ENCODE measurements at places on chromosomes 1 and 21.

- no peak for DNase-seq
Measured at GRCh38 chr1:20903437-20903836, 116.3 kb upstream of the HP1BP3 start.

GRCh38 chr1:231201979-231202633 lies 38.9 kb upstream of the GNPAT start:
- no peak for DNase-seq

DNA sequence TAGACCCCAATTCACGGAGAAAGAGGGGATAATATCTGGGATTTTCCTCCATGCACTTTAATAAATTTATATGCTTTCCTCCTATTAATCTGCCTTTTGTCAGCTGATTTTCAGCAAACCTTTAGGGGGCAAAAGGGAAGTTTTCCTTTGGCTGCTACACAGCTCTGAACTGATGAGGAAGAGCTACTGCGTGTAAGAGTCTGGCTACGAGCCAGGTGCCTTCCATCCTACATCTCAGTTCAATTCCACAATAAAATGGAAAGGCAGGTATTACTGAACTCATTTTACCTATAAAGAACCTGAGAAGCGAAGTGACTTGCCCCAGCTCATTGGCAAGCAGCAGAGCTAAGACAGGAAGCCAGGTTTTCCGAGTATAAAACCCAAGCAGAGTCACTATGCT lies 28.3 kb upstream of the ZNF326 start:
- no peak for DNase-seq

DNA sequence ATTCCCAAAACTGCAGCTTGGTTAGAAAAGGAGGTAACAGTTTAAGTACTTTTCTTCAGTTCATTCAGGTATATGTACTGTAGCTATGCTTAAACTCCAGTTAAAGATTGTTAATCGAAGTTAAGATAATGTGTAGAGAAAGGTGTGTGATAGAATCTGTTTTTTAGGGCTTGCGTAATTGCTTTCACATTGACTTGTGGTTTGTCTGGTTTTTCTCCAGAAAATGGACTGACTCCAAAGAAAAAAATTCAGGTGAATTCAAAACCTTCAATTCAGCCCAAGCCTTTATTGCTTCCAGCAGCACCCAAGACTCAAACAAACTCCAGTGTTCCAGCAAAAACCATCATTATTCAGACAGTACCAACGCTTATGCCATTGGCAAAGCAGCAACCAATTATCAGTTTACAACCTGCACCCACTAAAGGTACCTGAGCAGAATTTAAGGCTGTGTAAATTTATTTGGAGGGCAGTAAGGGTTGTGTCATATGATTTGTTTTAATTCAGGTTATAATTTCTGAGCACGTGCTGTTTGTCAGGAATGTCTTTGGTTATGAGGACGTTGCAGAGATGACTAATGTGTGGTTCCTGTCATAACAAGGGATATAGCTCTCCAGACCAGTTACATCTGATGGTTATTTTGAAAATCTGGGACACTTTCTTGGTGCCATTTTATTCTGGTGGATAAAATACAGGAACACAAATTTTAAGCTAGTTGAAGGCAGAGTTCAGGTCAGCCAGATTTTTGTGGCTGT lies 26.0 kb downstream of the ATF6 start:
- DNase-seq = no peak

DNA sequence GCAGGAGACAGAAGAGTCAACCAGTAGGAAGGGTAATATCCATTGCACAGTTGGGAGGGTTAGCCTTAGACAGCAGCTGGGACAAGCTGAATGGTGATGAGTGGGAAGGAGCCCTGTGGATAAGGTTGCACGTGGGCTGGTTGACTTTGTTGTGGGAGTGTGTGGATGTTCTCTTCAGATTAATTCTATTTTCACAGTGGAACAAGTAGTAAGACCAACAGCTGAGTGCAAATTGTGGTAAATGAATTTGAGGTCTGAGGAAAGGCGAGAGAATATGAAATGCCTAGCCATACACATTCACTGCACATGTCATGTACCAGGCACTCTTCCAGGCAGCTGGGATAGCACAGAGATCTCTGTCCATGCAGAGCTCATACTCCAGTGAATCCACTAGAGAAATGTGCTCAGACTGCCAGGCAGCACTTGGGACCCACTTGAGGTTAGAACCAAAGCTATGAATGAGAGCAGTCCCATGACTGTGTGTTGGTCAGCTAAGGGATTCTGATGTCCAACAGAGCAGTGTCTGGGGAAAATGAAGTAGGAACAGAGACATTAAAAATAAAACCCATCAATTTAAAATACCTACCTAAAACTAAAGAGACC lies 25.2 kb upstream of the VTCN1 start:
- no peak for DNase-seq

GRCh38 chr1:32684167-32684811 lies 18.3 kb downstream of the SYNC start:
- DNase-seq = no peak

GRCh38 chr1:34984435-34984792 lies 733 bp downstream of the TMEM35B start:
- peak; percentile 10 for DNase-seq

DNA sequence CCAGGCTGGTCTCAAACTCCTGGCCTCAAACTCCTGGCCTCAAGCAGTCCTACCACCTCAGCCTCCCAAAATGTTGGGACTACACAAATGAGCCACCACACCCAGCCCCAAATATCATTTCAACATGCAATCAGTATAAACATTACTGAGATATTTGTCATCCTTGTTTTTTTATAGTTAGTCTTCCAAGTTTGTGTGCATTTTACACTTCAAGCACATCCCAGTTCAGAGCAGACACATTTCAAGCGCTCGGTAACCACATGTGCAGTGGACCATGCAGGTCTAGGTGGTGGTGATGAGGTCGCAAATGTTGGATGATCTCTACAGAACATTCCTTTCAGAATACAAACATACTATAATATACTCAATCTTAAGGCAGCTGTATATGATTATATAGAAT lies 23.8 kb upstream of the APP start:
- DNase-seq = no peak

DNA sequence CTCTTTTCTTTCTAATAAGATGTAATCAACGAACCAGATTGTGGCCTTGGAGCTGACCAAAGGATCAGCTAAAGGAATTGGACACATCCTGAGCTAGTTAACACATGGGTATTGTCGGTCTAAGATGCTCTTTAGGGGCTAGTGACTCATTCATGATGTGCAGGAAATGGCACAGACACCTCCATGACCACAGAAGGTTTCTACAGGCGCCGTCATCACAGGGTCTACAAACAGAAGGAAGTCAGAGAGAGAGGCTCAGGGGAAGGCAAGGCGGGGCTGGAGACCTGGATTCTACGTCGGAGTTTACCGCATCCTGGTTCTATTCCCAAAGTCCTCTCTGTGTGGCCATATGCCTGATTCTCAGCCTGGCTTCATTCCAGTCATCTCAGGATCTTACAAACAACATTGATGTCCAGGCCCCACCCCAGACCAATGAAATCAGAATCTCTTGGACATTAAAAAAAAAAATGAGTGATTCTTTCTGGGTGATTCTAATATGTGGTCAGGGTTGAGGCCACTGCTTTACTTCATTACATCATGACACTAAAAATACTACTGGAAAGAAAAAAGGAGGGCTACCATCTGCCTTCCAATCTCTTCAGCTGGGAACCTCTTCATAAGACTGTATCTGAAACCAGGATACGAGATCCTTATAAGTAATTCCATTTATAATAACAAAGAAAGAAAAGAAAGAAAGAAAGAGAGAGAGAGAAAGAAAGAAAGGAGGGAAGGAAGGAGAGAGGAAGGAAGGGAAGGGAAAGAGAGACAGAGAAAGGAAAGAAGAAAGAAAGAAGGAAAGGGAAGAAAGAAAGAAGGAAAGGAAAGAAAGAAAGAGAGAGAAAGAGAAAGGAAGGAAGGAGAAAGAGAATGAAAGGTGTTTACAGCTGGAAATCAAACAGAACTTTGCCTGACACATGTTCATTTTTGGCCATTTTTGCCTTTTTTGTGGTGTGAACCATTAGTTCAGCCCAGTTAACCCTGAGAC lies 11.6 kb upstream of the KCNJ15 start:
- DNase-seq = no peak

- no peak for DNase-seq
Measured at GRCh38 chr1:77407738-77408375, 126.0 kb downstream of the AK5 start.

- no peak for DNase-seq
Measured at GRCh38 chr1:184181044-184181443, 129.5 kb downstream of the TSEN15 start.

- DNase-seq = no peak
Measured at GRCh38 chr21:46057710-46058241, 40.1 kb upstream of the COL6A2 start.

DNA sequence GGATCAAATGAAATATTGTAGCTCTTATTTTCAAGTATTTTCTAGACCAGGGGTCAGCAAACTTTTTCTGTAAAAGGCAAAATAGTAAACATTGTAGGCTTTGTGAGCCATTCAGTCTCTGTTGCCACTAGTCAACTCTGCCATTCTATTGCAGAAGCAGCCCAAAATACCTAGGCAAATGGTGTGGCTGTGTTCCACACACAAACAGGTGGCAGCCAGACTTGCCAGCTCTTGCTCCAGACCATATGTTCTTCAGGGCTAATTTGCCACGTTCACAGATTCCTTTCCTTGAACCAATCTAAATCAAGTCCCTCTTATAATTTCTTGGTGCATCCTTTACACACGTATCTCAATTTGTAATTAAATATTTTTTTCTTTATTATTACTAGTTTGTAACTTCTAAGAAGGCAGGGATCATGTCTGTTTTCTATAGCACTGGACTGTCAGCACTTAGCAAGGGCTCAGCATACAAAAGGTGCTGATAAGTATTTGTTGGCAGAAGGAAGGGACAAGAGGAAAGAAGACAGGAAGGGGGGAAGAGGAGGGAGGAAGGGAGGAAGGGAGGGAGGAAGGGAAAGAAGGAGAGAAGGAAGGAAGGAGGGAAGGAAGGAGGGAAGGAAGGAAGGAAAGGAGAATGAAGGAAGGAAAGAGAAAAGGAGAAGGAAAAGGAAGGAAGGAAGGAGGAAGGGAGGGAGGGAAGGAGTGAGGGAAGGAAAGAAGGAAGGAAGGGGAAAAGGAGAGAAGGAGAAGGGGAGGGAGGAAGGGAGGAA lies 106.5 kb upstream of the EDEM3 start:
- DNase-seq = peak; percentile 5

DNA sequence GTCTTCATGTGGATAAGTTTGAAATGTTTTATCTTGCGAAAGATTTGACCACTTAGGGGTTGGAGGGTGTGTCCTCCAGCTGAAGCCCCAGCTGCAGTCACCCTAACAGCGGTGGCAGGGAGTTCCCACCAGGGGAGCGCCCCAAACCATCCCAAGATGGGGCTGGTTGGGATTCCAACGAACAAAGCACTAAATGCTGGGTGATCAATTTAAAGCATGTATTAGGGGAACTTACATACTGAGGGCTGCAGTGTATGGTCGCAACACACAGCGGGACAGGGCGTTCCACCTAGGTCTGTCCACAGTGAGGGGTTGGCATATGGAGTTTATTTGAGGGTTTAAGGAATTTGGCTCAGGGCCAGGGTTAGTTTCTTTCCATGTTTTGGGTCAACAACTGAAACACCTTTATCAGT lies 26.3 kb downstream of the SLC37A1 start:
- DNase-seq = no peak

- peak; percentile 44 for DNase-seq
Measured at GRCh38 chr1:8047686-8048445, 21.8 kb upstream of the ERRFI1 start.

GRCh38 chr1:43348809-43349593 lies 9.8 kb upstream of the CDC20 start:
- no peak for DNase-seq

DNA sequence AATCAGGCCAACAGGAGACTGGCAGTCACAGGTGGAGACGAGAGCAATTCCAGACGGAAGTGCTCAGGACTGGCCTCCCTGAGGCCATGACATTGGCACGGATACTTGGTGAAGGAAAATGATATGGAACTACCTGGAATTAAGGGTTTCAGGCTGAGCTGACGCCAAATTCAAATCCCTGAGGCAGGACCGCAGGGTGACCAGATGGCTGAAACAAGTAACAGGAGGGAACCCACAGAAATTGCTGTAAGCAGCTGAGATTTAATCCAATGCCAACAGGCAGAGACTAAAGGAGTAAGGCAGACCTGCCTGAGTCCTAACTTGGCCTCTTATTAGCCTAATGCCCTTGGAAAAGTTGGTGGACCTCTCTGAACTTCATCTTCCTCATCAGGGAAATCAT lies 76.2 kb downstream of the ERG start:
- DNase-seq = no peak

- no peak for DNase-seq
Measured at GRCh38 chr21:26013970-26014369, 156.6 kb downstream of the APP start.

DNA sequence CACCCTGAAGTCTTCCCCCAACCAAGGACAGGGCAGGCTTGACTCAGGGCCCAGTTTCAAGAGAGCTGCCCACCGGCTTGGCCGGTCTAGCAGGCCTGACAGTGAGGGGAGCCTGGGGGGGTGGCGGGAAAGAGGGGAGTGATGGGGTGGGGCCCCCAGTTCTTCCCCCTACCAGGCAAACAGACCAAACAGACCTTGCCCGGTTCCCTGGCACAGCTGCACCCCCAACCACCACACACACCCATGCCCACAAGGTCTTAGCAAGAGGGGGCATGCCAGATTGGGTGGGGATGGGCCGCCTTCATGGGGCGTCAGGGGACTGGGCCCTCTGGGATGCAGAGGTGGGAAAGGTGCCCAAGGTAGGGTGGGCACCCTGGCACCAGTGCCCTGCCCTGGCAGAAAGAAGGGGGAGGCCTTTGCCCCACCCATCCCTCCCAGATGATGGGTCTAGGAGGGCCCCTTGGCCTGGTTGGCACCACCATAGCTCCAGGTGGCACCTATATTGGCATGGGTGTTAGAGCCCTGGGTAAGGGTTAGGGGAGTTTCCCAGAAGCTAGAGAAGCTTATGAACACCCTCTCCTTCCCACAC lies 8.9 kb downstream of the ZBTB7B start:
- DNase-seq = no peak

GRCh38 chr1:25168193-25169071 lies 63.9 kb downstream of the SYF2 start:
- no peak for DNase-seq

- DNase-seq = no peak
Measured at GRCh38 chr1:170970256-170970655, 34.9 kb downstream of the MROH9 start.

- no peak for DNase-seq
Measured at GRCh38 chr1:53732912-53733317, 6.0 kb downstream of the GLIS1 start.

- no peak for DNase-seq
Measured at GRCh38 chr1:206748348-206749030, 22.1 kb upstream of the IL19 start.

GRCh38 chr1:12196641-12197482 lies 30.1 kb downstream of the TNFRSF1B start:
- no peak for DNase-seq
